Kidney (tissue), 22 donors: ENCODE measurements at places on chromosomes 1 and 21. TPM values are rescaled to one million over a fixed set of nuclear protein-coding genes. Genes with fewer than 3 reads are reported as not detected.

PCP4 gene
- 26.9 TPM for total RNA-seq

DNA sequence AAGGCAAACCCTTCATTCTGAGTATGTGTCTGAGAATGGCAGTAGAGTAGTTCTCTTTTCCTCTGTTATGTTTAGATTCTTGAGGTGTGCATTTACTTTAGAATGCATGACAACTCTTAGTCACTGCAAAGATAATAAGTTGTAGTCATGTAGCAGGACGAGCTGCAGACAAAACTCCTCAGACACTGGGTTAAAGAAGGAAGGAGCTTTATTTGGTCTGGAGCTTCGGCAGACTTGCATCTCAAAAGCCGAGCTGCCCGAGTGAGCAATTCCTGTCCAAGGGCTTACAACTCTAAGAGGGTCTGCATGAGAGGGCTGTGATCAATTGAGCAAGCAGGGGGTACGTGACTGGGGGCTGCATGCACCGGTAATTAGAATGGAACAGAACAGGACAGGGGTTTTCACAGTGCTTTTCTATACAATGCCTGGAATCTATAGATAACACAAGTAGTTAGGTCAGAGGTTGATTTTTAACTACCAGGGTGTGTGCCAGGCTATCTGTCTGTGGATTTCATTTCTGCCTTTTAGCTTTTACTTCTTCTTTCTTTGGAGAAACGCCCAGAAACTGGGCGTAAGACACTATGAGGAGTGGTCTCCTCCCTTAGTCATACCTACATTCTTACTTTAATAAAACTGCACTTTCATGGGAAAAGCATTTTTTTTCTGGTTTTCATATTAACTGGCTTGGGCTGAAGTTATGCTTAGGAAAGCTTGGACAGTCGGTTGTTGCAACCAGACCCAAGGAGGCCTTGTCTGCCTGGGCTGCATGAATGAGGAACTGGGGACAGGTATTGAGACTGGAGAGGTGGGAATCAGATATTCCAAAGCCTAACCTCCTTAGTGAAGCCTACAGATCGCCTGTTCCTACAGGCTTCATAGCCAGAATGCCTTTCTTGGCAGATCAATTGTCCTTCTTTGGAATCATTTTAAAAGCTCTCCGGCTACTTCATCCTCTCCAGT lies 115.1 kb downstream of the RHOU start:
- no peaks in the 10 kb centered on the region for H3K27me3 ChIP-seq
- no peak for DNase-seq
- H3K4me1 ChIP-seq = no peaks in the 10 kb centered on the region
- H3K27ac ChIP-seq = no peak overlapping the region

OR2T11 gene
- total RNA-seq = 0.57 TPM

DNA sequence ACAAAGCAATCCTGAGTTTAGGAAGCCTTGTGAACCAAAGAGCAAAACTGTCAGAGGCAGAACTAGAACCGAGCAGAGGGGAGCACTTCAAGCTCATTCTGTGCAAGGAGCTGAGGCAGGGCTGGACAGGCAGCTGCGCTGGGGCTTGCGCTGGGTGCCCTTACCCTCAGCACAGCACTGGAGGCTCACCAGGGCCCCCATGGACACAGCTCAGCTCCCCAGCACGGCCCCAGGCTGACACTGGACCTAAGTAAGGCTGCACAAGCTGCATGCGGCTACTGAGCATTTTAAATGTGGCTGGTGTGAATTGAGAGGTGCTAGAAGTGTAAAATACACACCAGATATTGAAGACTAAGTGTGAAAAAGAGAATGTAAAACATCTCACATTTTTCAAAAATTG lies 22.1 kb downstream of the TMEM63A start:
- no peak overlapping the region for H3K27ac ChIP-seq
- no peaks in the 10 kb centered on the region for H3K27me3 ChIP-seq
- no peak overlapping the region for H3K4me3 ChIP-seq
- H3K36me3 ChIP-seq = peaks cover 32% of the 10 kb centered on the region

DNA sequence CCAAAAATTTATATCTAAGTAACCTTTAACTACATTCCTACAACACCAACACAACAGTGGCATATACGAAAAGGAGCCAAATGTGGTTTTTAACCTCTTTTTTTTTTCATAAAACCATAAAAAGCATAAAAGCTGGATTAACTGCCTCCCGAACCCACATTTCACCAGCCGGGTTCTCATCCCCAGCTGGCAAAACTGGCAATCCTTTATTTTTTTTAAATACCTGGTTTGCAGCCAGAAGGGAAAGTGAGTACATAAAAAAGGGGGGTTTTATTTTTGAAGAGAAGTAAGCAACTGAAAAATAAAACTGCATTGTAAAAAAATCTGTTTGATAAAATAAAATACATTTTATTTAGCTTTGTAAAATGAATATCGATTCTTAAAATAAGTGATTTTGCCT lies 295.4 kb downstream of the AKT3 start:
- no peak overlapping the region for H3K27ac ChIP-seq
- H3K4me3 ChIP-seq = no peak overlapping the region
- no peaks in the 10 kb centered on the region for H3K36me3 ChIP-seq
- H3K27me3 ChIP-seq = no peaks in the 10 kb centered on the region

RRAGC gene
- 27.3 TPM for total RNA-seq

DNA sequence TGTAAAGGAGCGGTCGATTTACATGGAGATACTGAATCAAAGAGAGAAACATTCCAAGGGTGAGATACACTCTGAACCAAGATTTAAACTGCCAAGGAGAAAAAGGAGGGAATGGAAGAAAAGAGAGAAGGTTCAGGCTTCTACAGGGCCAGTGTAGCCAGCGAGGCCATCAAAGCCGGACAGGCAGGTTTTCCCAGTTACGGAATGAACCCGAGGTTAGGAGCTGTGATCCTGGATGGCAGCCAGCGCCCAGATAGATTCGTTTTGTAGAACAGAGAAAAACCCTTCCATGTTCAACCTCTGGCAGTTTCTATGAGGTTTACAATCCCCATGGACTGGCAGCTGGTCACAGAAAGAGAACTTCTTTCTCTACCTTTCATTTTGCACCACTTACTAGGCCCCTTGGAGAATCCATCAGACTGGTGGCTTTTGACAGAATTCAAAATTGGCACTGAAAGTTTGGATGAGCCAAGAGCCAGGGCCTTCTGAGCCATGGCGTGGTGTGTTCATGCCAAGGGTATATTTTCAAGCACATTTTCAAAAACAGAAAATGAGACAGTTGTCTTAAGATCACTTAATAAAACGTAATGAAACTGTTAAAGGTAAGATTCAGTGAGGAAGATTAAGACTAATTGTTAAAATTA lies 171.5 kb downstream of the RUNX1 start:
- no peaks in the 10 kb centered on the region for H3K27me3 ChIP-seq
- H3K36me3 ChIP-seq = no peaks in the 10 kb centered on the region
- no peak overlapping the region for H3K27ac ChIP-seq
- no peaks in the 10 kb centered on the region for H3K4me1 ChIP-seq
- DNase-seq = no peak

DNA sequence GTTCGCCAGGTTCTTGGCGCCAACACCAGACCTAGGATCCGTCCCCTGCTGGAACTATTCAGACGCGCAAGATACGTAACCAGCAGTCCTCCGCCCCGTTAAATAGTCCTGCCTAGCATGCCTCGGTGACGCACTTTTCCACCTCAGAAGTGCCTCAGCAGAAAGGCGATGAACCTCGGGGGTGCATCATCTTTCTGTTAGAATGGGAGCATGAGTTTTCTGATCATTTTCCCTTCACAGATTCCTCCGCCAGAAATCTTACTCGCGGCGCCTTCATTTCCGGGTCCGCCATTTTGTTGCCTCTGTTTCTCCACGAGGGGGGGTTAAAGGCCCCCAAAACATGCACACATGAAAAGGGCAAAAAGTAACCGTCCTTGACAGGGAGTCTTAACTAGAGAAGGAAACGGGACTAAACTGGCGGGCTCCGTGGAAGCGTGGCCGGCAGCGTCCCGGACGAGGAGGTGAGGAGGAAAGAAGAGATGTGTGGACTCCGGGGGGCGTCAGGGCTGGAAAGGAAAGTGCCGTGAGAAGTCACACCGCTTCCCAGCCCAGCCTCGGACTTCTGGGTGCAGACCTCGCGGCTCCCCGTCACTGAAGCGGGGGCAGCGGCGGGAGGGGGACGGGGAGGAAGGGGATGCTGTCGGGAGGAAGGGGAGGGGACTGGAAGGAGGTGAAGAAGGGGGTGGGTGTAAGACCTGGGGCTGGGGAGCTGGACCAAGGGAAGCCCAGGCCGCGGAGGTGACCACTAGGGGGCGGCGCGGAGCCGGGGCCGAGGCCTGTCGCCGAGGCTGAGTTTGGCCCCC lies at the start of gene GABPB2:
Gene GABPB2, plus strand, starts transcription at position 288 of the 803 bp plus-strand sequence. CDS start 17,429 bp downstream, outside the sequence.
- peak within 1 kb of the TSS; percentile 91 for H3K4me3 ChIP-seq
- peak within 1 kb of the TSS; percentile 100 for H3K27ac ChIP-seq
- H3K4me1 ChIP-seq = no peaks in the 10 kb centered on the region
- H3K27me3 ChIP-seq = no peaks in the 10 kb centered on the region

IFNLR1 gene
- total RNA-seq = 4.8 TPM
